NCI-H1092 treated with DMSO at 0.1 percent for 48 hours (cell line): ENCODE measurements at places on chromosomes 2 and 18.
A peak's percentile ranks its signal among the peaks of the same experiment; 100 is the strongest.

DNA sequence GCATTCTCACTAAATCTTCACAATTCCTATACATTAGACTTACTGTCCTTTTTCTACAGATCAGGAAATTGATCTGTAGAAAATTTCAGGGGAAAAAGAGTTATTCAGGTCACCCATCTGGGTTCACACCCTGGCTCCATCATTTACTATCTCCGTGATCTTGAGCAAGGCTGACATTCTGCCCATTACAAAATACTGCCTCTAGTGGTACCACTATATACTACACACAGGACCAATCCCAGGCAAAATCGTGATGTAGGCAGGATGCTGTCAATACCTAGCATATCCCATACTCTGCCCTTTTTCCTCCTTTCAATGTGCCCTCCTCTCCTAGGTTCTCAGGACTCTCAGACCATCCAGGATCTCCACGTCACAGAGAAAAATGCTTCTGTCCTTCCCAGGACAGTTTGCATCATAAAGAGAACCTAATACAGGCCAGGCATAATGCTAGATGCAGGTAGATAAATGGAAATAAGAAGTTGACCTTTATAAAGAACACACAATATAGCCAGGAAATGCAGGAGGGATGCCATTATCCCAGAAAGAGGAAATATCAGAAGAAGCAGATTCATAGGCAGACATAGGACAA, 101.9 kb downstream of the CDH20 start:
- peak; percentile 9 for DNase-seq

- no peak for DNase-seq
Observed at GRCh38 chr2:51918113-51918512, 886.2 kb upstream of the NRXN1 start.

- DNase-seq: no peak
Observed at GRCh38 chr2:88967844-88968243, 276.4 kb downstream of the RPIA start.

GRCh38 chr2:99425022-99425421, 64.8 kb downstream of the REV1 start:
- DNase-seq: no peak

DNA sequence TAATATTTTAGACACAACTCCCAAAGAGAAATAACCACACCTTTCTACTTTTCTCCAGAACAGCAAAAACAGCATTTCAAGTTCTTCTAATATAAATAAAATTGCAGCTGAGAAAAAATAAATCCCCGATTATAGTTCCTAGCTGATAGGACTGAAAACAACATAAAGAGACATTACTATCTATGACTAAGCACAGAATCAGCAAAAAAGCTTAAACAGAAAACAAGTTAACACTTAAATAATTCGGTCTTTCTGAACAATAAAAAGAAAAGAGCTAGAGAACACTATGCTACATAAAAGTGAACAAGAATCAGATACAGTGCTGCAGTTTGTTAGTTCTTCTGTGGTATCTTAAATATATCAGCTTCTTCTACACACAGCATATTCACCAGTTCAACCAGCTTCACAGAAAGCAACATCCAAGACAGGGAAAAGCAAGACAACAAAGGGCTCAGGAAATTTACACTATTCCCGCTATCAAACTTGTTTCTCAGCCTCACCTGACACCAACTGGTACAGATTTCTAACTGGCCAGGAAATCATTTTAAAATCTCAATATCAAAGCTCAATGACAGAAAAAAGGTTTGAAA, 28.6 kb downstream of the FEZ2 start:
- DNase-seq: no peak

DNA sequence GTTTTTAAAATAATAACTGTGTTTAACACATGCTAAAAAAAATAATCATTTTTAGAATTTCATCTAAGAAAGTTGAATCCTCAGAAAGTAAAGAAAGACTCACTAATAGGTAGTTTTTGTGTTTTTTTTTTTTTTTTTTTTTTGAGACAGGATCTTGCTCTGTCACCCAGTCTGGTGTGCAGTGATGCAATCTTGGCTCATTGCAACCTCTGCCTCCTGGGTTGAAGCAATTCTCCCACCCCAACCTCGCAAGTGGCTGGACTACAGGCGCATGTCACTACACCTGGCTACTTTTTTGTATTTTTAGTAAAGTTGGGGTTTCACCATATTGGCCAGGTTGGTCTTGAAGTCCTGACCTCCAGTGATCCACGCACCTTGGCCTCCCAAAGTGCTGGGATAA, 7.1 kb downstream of the CKAP2L start:
- no peak for DNase-seq

DNA sequence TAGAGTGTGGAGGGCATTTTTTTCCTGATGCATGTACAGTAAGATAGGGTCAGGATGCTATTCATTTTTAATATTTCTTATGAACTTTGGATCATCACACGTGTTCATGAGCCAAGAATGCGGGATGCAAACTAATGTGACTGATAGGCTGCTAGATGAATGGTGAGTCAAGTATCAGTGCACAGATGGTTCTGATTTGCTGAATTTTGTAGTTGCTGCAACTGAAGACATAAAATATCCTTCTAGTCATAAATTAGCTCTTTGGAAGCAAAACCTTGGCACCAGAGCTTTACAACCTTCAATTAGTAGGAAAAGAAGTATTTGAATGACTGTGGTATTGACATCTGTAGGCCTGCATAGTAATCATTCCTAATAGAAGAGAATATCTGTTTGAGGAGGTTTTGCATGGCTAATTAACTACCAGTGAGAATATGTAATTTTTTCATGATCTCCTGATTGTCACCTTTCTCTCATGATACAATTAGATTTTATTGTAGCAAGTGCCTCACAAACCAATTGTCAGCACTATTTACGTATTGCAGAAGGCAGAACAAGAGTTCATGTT, 94.0 kb downstream of the VRK2 start:
- DNase-seq: no peak

DNA sequence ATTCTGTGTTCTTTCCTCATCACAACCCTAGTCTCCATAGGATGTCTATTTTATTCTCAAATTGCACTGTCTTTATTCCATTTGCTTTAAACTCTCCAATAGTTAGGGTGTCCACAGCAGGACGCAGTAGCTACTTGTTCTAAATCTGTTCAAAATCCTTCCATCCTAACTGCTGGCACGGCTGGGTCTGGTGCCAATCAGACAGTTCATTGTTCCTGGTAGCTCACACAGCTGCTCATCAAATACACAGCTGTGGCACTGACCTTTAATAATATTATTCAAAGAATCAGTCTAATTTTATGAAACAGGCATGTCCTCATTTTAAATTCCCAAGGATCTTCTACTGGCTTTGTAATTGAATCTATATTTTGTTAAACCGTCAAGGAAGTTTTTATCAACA, 59.7 kb upstream of the TMEFF2 start:
- DNase-seq: no peak

DNA sequence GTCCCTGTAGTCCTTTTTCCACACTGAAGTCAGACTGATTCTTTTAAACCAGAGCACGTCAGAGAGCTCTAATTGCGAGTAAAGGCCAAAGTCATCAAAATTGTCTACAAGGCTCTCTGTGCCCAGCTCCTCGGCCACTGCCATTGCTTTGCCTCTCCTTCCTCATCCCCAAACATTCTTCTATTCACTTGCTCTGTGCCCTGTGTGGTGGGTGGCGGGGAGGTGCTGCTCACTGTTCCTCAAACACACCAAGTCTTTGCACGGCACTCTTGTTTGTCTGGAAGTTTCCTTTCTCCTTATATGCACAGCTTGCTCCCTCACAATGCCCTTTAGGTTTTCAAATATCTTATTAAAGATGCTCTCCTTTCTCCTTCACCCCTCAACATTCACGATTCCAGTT, 100.1 kb upstream of the FSHR start:
- no peak for DNase-seq

GRCh38 chr18:37442477-37442876, 123.1 kb downstream of the CELF4 start:
- DNase-seq: no peak

DNA sequence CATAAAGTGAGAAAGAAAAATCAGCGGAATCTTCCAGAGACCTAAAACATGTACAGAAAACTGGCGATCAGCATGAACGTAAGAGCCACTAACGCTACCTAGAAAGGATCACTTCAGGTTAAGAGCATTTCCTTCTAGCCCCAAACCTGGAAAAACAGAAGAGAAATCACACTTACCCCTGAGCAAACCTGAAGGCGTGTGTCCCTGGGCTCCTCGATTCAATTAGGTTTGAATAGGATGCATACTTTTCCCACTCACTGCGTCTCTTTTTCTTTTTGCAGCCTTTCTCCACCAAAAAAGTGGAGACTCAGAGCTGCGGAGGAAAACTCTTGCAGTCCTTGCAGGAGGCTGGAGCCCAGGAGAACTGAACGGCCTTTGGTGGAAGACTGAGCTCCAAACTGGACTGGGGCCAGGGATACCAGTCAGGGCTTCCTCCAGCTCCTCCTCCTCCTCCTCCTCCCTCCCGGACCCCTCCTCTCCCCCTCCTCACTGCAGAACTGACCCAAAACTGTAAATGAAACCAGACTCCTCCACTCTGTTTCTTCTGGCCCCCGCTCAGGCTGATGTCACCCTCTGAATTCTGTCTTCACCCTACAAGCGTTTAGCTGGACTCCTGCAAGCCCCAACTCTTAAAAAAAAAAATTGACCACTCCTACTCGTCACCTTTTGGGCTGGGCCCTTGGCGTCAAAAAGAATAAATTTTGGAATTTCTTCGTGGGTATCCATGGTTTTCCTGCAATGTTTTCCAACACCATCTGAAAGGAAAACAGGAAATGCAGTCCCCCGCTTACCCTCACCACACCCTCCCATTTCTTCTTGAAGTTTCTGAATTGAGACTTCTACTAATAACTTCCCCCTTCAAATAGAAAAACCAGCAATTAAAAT, at the start of gene COL6A3:
Gene COL6A3, minus strand, starts transcription at position 388 of the 885 bp plus-strand sequence. CDS start 17,347 bp downstream, outside the sequence.
- no peak for DNase-seq

GRCh38 chr2:233460726-233461441, 105.7 kb downstream of the USP40 start:
- peak; percentile 86 for DNase-seq

DNA sequence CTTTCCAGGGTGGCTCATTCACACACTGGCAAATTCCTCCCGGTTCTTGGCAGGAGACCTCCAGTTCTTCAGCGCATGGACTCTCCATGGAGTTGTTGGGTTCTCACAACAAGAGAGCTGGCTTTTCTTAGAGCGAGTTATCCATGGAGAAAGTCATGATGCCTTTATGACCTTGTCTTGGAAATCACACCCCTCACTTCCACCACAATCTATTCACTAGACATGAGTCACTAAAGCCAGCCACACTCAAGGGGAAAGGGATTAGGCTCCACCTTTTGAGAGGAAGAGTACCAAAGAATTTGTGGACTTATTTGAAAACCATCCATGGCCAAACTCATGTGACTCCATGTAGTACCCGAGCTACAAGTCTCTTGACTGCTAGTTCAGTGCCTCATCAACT, 160.5 kb downstream of the SETBP1 start:
- no peak for DNase-seq

DNA sequence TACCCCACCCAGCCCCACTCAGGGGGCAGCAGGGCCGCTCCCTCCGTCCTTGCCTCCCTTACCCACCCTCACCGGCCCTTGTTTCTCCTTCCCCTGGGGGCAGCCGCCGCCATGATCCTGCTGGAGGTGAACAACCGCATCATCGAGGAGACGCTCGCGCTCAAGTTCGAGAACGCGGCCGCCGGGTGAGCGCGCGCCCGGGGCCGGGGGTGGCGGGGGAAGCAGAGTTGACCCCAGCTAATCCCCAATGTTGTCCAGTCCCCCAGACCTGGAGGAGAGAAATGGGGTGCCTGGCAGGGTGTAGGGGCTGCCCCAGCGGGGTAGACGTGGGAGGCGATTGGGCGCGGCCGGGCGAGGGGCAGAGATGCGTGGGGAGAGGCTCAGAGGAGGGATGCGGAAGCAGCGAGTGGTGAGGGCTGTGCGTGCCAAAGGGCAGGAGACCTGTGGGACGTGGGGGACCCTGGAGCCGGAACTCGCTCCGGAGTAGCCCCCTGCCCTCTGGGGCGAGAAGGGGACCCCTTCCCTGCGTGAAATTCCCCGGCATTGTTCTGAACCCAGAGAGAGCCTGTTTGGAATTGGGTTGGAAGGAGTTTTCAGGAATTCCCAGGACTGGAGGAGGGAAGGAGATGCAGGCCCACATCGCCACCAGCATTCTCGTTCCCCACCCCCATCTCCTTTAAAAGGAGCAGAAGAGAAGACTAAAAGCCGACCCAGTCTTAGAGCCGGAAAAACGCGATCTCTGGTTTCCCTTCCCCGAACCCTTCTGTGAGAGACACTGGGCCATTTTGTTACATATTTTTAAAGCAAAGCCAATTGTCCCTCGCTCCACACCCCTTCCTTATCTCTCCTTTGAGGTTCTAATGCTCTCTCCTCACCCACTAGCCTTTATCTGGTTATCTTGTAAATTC, 625 bp downstream of the ARPC2 start:
- DNase-seq: no peak

- no peak for DNase-seq
Observed at GRCh38 chr2:112152476-112153178, 14.4 kb downstream of the FBLN7 start.

DNA sequence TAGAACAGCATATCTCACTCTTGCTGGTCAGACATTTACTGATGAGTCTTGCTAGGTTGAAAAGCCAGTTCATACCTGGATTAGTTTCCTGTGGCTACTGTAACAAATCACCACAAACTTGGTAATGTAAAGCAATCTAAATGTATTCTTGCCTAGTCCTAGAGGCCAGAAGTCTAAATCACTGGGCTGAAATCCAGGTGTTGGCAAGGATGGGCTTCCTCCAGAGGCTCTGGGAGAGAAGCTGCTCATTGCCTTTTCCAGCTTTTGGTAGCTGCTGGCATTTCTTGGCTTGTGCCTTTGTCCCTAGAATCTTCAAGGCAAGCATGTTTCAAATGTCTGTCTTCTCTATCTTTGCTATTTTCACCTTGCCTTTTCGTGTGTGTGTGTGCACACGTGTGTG, 62.3 kb upstream of the MAP4K3 start:
- DNase-seq: no peak

DNA sequence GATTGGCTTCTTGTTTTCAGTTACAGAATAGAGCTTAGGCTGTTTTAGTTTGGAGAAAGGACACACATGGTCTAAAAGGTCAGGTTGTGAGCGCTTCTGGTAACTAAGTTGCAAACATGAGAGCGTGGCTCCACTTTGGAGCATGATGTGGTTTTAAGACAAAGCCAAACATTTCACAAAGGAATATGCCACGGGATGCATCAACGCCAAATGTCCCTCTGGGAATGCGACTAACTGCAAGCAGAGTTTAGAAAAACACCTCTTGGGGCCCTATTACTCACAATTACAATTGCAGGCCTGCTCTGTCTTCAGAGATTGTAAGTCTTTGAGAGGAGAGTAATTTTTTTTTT, 25.4 kb downstream of the MYO7B start:
- DNase-seq: no peak

DNA sequence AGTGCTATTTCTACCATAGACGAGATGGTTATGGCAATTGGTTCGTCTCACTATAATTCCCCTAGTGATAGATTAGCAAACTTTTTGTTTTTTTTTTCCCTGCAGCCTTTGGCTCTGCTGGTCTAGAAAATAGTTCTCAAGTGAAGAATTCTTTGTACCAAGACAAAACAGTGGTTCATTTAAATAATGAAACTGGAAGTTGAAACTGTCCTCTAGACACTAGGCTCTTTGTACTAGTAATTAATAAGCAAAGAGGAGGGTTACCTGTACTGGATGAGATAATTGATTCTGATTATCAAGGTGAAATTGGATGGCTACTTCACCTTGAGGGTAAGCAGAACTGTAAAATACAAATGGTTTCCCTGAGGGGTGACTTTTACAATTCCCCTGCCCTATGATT, 156.9 kb upstream of the DCC start:
- no peak for DNase-seq

GRCh38 chr2:217801711-217802110, 201.1 kb downstream of the TNS1 start:
- DNase-seq: no peak

GRCh38 chr18:26335156-26335555, 108.9 kb downstream of the TAF4B start:
- no peak for DNase-seq
